ENCODE measurements at places on chromosomes 3 and 15.

- no peak for DNase-seq
These were observed 902 bp downstream of the CMTM6 start for GRCh38 chr3:32501783-32502117.

- DNase-seq: no peak
These were observed 232.1 kb downstream of the NR1D2 start for GRCh38 chr3:24177201-24177600.

DNA sequence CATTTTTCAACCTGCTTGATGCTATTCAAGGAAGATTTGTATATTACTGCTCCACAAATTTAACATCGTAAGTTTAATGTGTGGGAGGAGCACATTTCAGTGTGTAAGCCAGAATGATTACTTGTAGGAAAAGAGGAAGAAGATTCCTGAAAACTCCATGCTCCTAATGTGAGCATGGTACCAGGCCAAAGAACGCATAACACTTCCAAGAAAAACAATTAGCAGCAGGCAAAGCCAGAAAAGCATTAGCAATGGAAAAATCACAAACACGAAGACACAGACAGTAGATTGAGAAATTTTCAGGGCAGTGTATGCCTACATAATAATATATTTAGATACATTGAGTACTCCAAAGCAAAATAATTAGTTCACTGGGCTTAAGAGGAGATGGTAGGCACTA, 96.6 kb upstream of the CBLB start:
- no peak for DNase-seq

DNA sequence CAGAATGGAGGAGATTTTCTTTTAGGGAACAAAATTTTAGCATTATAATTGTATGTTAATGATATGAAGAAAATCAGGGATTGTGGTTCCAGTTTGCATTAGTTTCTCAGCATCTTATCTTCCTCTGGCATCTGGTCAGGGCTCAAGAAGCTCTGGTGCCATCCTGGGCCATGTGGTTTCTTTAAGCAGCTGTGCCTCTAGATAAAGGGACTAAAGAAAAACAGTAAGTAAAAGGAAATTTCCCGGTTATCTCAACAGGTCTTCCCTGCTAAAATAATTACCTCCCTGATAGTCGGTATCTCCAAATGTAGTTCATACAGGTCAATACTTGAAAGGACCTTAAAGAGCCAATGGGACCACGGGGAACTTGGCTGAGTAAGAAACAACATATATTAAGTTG, 375.1 kb upstream of the RBMS3 start:
- DNase-seq: no peak

GRCh38 chr3:31878231-31878838, 102.7 kb downstream of the OSBPL10 start:
- DNase-seq: no peak

- no peak for DNase-seq
These were observed 195.4 kb downstream of the ATP8B4 start for GRCh38 chr15:49923671-49924070.

DNA sequence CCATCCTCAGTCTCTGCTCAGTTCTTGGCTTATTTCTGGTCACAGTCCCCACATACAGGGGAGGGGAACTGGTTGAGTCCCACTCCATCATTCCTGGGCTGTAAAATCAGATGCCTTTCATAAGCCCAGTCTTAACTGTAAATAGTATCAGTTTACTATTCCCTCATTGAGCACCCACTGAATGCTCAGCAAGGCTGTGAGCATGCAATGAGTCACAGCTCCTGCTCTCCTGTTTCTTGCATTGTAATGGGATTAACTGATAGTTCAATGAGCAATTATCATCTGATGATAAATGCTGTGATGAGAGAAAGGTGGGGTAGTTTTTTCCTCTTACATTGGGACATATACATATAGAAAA, 113.6 kb upstream of the TPM1 start:
- no peak for DNase-seq

DNA sequence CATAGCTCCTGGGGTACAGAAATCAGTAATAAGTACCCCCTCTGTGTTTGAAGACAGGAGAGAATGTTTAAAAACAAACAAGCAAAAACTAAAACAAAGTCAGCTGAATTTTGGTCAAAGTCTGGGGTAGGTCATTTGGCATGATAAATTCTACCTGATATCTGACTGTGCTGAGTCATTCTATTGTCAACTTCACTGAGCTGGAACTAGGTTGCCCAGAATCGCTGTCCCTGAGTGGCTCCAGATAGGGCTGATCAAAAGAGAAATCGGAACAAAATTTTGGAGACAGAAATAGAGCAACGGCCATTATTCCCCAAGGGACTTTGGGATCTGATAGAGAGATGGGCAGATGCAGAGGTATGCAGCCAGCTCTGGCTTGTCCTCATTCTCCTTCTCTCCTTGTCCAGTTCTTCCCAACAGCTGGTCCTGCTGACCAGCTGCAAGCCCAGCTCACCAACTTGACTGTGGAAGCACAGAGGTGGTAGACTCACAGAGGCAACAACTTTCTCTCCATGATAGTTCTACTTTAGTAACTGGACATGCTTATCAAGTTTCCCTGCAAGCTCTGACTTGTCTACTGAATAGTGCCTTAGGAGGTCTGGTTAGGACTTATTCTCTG, 57.3 kb upstream of the MYRIP start:
- no peak for DNase-seq

DNA sequence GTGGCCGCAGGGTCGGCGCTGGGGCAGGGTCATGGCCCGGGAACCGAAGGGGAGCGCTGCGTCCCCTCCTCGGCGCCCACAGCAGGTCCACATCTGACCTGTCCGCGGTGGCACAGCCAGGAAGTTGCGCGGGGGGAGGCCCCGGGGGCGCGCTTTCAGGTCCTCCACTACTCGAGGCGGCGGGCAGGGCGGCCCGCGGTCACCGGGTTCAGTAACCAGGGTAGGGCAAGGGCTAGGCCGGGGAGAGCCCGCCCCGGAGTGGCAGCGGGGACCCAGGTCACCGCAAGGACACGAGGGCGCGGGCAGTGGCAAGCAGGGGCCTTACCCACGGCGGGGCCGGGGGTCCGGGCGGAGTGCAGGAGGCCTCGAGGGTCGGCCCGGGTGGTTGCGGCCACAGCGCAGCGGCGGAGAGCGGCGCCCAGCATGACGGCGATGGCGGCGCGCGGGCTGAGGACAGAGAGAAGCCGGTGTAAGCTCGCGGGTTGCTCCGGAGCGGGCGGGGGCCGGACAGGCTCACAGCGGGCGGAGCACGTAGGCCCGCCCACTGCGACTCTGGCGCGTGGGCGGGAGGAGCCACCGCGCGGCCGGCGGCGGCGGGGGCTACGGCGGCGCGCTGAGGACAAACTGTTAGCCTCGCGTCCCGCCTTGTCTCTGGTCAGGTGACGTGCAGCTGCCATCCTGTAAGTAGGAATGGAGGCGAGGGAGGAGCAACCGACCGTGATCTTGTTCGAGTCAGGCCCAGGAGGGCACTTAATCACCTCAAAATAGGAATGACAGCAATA, at the start of gene COX5A:
Gene COX5A (minus strand): TSS at position 484 of the 782 bp plus-strand sequence. CDS start 59 bp downstream, at position 425.
- DNase-seq: peak; percentile 98

DNA sequence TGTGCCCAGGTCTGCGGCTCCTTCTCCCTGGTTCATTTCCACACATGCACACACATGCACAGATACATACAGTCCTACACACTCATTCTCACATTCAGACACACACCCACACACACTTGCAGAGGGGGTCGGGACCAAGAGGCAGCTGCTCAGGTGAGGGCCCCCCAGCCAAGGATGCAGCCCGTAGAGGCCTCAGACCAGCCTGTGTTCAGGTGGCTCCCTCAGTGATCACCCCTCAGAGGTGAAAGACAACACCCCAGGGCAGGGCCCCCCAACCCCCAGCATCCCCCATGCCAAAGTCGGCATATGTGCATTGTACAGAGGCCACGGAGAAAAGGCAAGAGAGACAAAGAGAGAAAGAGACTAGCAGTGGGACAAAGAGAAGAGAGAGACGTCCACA, 5.9 kb upstream of the CORO2B start:
- no peak for DNase-seq

DNA sequence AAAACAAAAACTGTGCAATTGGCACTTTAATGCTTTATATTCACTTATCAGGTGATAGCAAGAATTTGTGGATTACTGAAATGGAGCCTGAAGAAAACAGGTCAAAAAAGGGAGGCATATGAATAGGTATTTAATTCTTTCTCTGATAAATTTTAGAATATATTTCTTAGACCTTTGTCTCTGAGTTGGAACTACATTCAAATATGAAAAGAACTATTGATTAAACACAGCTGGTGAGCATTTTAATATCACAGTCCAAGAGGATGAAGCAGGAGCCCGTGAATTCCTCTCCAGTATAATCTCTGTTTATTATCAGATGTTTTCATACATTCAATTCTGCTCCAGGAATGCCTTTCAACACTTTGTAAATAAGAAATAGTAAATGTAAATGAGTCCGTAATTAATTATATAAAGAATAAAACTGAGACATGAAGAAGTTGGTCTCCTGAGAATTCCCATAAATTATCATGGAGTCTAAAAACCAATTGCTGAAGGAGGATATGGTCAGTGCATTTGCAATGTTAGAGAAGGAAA, 86.3 kb upstream of the ARHGEF26 start:
- no peak for DNase-seq

- no peak for DNase-seq
These were observed 92.7 kb upstream of the PLXND1 start for GRCh38 chr3:129699199-129699598.

GRCh38 chr15:75961331-75961730, 50.9 kb downstream of the NRG4 start:
- no peak for DNase-seq

DNA sequence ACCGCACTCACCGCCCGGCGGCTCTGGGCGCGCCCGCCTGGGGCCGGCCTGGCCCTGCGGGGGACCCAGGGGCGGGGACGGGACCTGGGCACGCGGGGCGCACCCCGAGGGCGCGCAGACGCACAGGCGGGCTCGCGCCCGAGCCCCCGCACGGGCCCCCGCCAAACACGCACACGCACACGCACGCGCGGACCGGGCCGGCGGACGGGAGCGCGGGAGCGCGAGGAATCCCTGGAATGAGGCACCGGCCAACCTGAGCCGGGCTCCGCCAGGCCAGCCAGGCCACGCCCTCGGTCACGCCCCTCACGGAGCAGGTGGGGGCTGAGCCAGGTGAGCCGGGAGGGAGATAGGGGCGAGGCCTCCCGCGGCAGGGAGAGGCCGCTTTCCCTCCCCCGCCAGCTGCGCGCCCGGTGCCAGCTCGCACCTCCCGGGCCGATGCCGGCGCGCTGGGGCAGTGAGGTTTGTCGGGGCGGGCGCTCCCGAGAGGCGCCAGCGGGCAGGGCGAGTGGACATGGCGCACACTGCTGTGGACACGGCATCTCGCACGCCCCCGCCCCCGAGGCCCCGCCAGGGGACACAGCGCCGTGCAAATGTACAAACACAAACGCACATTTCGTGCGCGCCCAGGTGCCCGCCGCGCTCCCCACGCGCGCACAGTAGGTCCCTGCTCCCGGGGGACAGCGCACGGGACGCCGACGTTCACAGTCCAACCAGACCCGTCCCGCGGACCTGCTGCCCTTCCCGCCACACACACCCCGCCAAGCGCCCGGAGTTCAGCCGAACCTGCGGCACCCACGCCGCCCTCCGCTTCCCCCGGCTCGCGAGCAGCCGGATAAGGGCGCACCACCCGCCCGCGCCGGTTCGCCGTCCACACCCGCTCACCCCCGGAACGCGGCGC, 75.9 kb upstream of the VGLL4 start:
- DNase-seq: peak; percentile 80

GRCh38 chr3:108189440-108189839, 32.8 kb downstream of the IFT57 start:
- no peak for DNase-seq

DNA sequence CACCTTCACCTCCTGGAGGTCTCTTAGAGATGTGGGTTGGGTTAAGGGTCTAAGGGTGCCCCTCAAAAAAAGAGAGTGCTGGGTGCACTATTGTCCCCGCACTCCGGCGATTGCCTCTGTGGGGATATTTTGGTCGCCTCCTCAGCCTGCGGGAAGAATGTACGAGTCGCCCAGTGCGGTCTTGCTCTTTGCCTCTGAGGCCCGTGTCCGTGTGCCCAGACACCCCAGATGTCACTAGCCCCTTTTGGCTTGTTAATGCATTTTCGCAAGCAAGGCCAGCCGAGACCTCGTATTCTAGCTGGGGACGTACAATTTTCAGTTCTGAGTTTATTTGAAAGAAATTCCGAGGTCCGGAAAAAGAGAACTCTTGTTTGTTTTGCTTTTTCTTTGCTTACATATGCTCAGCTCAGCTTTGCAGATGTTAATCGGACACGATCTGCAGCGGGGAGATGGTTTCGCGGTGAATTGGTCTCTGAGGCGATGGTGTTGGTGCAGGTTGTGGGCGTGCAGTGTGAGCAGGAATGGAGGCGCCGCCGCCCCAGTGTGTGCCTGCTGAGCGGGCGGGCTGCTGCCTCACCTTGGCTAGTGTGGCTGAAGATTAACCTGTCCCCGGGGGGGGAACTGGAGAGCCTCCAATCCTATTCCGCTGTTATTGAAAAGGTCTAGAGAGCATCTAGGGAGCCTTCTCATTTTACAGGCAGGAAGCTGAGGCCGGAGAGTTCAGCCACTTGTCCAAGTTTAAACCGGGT, 1.4 kb downstream of the ST6GAL1 start:
- peak; percentile 70 for DNase-seq

GRCh38 chr3:39900462-39901002, 91.1 kb downstream of the MYRIP start:
- DNase-seq: no peak

GRCh38 chr3:152870027-152870426, 35.1 kb downstream of the P2RY1 start:
- DNase-seq: no peak

DNA sequence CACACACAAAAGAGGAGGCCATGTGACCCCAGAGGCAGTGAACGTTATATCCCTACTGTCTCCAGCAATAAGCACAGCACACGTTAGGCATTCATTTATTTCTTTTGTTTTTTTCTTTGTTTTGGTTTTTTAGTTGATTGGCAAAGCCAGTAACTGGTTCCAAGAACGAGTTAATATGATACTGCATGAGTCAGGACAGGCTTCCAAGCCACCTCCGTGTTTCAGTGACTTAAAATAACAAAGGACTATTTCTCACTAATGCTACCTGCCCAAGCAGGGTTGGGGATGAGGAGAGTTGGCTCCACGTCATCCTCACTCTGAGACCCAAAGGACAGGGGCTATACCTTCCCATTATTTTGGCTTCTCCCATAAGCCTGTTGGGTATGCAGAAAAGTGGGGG, 130.5 kb downstream of the ST8SIA2 start:
- no peak for DNase-seq

DNA sequence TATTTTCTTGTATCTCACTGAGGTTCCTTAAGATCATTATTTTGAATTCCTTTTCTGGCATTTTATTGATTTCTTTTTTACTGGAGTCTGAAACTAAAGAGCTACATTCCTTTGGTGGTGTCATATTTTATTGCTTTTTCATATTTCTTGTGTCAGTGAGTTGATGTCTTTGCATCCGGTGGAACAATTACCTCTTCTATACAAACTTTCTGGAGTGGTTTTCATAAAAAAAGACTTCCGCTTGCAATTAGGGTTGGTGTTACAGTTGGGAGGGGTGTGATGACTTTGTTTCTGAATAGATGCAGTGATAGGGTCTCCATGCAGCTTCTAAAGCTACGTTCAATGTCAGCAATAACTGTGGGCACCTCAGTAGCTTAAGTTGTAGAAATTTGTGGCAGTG, 181.7 kb downstream of the LPP start:
- DNase-seq: no peak

GRCh38 chr3:65251375-65251774, 563.6 kb upstream of the ADAMTS9 start:
- DNase-seq: no peak

GRCh38 chr3:63976161-63976871, 47.0 kb downstream of the PSMD6 start:
- DNase-seq: no peak

- DNase-seq: no peak
These were observed 242.6 kb upstream of the LRTM1 start for GRCh38 chr3:55170444-55170843.
